ENCODE measurements at places on chromosomes 4 and X. TPM values are rescaled to one million over a fixed set of nuclear protein-coding genes. Genes with fewer than 3 reads are reported as not detected.

Gene TACC3
- 94.8 TPM for total RNA-seq

Gene SMIM10
- 0.17 TPM for total RNA-seq

Gene ZNF718
- 7.6 TPM for total RNA-seq

Gene LONRF3
- total RNA-seq, result not detected

Gene ZCCHC13
- total RNA-seq, result not detected

Gene FGFBP2
- not detected for total RNA-seq

Gene TCEAL9
- total RNA-seq, result 102 TPM

Gene IDUA
- total RNA-seq, result 2.3 TPM

Gene CLIC2
- not detected for total RNA-seq

Gene GCNA
- total RNA-seq, result 0.39 TPM

Gene PNMA6F
- total RNA-seq, result not detected
